ENCODE measurements at places on chromosomes 11 and 22. TPM values are rescaled to one million over a fixed set of nuclear protein-coding genes. Genes with fewer than 3 reads are reported as not detected.

RTN4R gene
- polyA plus RNA-seq = 5.8 TPM

MGAT3 gene
- polyA plus RNA-seq = 32.6 TPM

TRIM5 gene
- 43.5 TPM for polyA plus RNA-seq

OR9Q1 gene
- not detected for polyA plus RNA-seq

MS4A6E gene
- polyA plus RNA-seq = not detected

NCAM1 gene
- polyA plus RNA-seq = 73.2 TPM

NEAT1 gene
- 277 TPM for polyA plus RNA-seq

SLC17A6 gene
- polyA plus RNA-seq = not detected

SMIM35 gene
- 0.10 TPM for polyA plus RNA-seq

SCT gene
- polyA plus RNA-seq = 2.3 TPM

DNA sequence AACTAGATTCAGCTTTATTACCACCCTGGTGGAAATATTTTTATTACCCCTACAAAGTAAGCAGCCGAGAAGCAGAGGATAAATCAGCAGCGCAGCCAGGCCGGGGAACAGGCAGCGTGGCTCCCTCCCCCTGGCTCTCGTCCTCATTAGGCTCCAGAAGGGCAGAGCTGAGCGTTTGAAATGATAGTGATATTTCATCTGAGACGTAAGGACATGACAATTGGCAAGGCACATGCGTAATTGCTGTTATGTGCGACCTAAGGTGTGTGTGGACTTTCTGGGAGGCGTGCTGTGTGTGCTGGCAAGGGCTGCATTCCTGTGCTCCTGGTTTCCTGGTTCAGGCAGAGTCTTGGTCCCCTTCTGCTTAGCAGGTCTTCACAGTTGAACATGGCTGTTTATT is 247.8 kb downstream of the TBC1D22A start:
- no peak for DNase-seq

DNA sequence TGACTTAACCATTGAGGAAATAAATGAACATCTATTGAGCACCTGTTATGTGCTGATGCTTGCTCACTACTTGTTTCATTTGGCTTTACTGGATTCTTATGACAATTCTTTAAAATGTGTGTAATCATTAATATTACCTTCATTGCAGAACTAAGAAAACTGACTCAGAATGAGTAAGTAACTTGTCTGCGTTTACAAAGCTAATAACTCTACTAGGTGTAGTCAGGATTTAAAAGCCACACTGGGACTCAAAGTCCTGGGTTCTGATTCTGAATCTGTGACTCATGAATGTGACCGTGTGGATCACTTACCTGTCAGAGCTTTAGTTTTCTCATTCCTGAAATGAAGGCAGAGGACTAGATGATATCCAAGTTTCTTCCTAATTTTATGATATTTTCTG is 23.4 kb upstream of the KIRREL3 start:
- DNase-seq = no peak

- no peak for DNase-seq
Measured at GRCh38 chr22:31173386-31174145, 13.6 kb downstream of the RNF185 start.

- no peak for DNase-seq
Measured at GRCh38 chr11:70910835-70911234, 341.5 kb downstream of the SHANK2 start.

GRCh38 chr11:15819679-15820286 is 536.6 kb downstream of the SOX6 start:
- DNase-seq = no peak

DNA sequence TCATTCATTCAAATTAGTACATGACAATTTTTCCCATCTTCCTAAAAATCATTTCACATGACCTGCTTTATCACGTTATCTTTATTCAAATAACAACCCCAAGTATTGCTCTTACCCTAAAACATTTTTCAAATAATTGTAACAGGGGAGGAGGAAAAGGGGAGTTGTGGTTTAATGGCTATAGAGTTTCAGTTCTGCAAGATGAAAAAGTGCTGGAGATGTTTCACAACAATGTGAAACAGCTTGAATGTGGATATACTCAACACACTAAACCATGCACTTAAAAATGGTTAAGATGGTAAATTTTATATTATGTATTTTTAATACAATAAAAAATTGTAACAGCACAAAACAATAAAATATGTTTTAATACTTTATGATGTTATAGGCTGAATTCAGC is 161.6 kb upstream of the GUCY1A2 start:
- DNase-seq = no peak

DNA sequence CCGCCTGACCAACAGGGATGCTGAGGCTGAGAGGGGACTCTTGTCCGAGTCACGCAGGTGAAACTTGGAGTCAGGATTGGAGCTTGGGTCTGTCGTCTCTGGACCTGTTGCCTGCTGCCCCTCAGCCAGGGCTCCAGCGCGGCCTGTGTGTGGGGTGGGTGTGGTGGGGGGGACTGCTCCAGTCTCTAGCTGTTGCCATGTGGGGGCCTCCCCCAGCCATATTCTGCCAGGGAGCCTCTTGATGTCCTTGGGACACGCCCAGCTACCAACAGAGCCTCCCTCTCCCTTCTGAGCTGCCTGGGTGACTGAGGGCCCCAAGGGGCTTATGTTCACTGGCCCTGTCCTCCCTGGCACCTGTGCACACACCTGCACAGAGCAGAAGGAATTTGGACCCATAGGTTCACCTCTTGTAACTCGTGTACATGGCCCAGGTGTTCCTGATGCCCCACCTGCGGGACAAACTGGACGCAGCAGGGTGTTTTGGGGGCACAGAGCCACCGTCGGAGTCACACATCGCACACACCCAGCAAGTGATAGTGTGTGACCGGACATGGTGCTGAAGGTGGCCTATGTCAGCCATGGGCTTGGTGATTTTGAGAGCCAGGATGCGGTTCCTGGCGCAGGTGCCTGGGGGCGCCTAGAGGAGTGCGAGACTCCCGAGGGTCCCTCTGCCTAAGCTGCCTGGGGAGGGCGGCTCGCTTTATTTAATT is 252.3 kb downstream of the TBC1D22A start:
- DNase-seq = no peak

DNA sequence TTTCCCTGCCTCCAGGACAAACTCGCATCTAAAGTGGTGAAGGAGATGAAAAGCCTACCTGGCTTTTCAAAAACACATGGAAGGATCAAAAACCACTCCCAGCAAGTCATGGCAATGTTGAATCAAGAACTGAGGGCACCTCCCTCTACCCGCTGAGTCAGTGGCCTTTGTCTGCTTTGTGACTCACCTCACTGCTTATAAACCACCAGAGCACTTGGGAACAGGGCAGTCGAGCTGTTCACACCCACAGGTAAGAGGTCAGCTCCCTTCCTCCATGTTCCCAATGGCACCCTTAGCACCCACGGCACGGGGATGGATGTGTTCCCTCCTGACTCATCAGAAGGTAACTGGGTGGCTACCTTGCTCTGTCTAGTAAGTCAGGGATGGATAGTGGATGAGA is 21.7 kb downstream of the TENM4 start:
- DNase-seq = no peak

DNA sequence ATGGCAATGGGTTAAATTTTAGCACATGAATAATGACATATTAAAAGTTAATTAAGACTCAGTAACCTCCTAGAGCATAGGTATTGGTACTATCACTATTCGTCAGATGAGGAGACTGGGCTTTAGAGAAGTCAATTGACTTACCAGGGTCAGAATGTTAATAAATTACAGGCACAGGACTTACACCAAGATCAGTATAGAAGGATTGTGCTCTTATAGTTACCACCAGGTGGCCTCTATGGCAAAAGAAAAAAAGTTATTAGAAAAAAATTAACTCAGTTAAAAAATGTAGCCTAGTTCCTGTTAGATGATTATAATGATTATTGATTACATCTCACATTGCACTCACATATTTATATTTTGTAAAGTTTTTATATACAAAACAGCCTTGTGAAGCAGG is 1163.7 kb downstream of the FAM181B start:
- DNase-seq = no peak

DNA sequence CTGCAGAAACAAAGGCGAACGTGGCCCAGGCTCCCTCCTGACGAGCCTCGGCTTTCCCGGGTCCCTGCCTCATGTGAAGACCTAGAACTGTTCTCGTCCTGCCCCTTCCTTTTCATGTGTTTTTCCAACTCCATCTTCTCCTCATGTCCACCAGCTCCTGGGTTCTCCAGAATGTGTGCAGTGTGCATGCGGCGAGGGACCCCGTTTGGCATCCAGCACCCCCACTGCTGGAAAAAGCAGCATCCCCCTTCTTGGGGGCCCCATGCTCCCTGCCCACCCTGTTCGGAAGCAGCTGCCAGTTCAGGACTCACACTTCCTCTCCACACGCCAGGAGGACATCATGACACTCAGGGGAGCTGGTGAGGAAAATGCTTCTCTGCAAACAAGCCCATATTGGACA is 313.5 kb downstream of the BRD1 start:
- no peak for DNase-seq

DNA sequence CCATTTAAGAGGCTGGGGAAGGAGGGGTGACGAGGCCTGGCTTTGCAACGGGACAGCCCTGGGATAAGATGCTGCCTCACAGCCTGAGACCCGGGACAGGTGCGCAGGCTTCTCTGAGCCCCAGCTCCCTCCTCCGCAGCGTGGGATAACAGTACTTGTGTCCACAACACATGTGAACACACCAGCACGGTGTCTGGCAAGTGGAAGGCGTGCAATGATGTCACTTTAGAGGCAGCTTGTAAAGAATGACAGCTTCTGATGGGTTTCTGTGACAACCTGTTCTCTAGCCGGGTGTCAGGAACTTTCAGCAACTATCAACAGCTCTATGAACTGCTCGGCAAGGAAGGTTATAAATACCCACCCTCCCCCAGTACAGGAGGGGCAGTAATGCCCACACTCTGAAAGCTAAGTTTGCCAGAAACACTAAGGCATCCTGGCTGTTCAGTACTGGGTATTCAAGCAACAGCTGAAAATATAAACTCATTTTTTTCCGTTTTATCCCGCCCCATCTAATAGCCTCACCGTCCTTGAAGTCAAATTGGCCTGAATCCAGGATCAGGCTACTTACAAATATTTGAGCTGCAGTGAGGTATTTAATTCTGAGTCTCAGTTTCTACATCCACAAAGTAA is 59.7 kb downstream of the MYH9 start:
- DNase-seq = peak; percentile 42

- no peak for DNase-seq
Measured at GRCh38 chr11:16605389-16605893, 133.0 kb upstream of the C11orf58 start.

DNA sequence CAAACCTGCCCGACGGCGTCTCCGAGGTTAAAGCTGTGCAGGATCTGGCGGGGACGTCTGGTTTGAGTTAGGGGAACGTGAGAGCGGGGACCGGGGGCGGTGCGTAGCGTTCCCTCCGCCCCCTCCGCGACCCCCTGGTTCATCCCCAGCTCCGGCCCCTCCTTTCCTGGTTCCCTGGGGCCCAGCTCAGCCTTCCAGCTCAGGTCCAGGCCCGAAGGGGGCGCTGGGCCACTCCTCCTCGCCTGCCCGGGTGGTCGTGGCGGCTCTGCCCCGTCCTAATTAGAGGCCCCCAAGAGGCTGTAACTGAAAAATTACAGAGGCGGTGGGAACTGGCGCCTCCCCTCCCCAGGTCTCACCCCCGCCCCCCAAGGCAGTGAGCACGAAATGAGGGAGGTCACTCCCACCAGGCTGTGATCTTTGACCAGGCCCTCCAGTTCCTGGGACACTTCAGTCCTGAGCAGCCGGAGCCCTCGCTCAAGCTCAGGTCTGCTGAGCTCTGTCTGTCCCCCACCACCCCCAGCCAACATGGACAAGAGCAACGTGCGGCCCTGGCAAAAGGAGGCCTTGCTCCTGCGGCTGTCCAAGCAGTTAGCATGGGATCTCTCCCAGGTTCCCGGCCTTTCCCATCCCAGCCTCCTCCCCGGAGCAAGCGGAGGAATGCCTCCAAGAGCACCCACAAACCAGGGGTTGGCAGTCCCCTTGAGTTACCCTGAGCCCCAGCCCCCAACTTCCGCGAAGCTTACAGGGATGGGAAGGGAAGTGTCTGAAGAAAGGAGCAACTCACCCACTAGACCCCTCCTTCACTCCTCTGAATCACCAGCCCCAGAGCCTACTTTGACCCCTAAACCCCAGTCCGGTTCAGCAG is 3.3 kb downstream of the CD248 start:
- DNase-seq = peak; percentile 77

GRCh38 chr11:98766903-98767302 is 253.8 kb upstream of the CNTN5 start:
- no peak for DNase-seq

DNA sequence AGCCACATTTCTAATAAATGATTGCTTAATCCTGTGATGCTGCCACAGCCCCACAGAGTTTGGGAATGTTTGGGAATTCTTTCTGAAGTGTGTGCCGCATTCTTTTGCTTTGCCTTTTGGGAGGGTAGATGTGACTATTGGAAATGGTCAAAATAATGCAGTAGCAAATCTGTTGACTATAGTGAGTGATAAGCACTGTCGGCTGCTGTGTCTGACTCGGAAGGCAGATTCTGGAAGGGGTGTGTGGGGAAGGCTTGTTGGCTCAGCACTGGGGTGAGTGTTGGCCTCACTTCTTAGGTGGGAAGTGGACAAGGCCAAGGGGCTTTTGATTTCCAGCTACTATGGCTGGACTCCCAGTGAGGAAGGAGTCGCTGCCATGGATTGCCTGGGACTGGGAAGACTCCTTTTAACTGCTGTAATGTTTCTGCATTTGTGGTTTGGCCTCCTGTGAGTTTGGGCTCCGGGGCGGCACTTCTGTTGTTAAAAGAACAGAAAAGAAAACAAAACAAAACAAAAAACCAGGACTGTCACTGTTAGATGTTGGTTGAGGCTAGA is 20.1 kb downstream of the ZBTB16 start:
- DNase-seq = no peak

DNA sequence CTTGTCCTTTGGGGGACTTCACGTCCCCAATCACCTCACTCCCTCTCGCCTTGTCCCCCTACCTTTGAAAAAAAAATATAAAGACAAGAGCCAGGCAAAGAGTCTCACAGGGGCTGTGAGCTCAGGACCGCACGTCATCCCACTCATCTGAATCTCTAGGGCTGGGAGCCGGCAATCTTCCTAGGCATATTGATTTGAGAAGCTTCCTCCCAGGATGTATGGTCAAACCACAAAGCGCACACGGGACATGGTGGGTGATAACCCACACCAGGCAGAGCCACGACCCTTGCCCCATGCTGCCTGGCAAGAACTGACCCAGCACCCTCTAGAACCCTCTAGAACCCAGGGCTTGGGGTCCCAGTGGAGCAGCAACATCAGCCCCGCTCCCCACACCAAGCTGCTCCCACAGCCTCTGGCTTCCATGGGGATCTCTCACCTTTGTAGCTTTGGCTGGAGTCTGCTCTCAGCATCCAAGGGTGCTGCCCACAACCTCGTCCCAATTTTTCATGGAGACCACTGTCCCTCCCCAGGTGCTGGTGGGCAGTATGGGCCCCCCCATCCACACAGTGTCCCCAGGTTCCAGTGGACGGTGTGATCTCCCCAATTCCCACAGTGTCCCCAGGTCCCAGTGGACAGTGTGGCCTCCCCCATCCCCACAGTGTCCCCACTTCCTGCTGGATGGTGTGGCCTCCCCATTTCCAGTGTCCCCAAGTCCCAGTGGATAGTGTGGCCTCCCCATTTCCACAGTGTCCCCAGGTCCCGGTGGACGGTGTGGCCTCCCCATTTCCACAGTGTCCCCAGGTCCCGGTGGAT is 85.2 kb upstream of the FGF3 start:
- DNase-seq = no peak
